ENCODE measurements at places on chromosomes 4 and X. TPM values are rescaled to one million over a fixed set of nuclear protein-coding genes. Genes with fewer than 3 reads are reported as not detected.

The ADAM29 gene
- total RNA-seq, result not detected

The RBMXL3 gene
- total RNA-seq, result not detected

The UGT2B11 gene
- 0.12 TPM for total RNA-seq

The TMSB15C gene
- total RNA-seq, result 0.27 TPM

The BTC gene
- total RNA-seq, result 1.4 TPM

The FNIP2 gene
- 4.2 TPM for total RNA-seq

The XAGE1A gene
- 36.0 TPM for total RNA-seq

The MTMR8 gene
- total RNA-seq, result 0.33 TPM

The NAP1L2 gene
- total RNA-seq, result 1.6 TPM

The C4orf46 gene
- total RNA-seq, result 9.3 TPM

The USP17L19 gene
- not detected for total RNA-seq

The EPHA5 gene
- 0.44 TPM for total RNA-seq

The GPRASP2 gene
- total RNA-seq, result 5.9 TPM

The SMIM31 gene
- 0.09 TPM for total RNA-seq

The GABRA4 gene
- not detected for total RNA-seq

The PRKG2 gene
- 0.78 TPM for total RNA-seq

The CXCL10 gene
- total RNA-seq, result 0.08 TPM

The UGT8 gene
- 0.17 TPM for total RNA-seq

The PPP1R3F gene
- total RNA-seq, result 3.0 TPM

The PRPS2 gene
- 45.9 TPM for total RNA-seq

The AFM gene
- total RNA-seq, result not detected

The TCEAL5 gene
- total RNA-seq, result not detected

The TRIM61 gene
- not detected for total RNA-seq

The TRAPPC11 gene
- 10.6 TPM for total RNA-seq

The GLRA2 gene
- not detected for total RNA-seq

The ZCCHC13 gene
- not detected for total RNA-seq

The TEC gene
- 2.2 TPM for total RNA-seq

The OPRPN gene
- not detected for total RNA-seq

The LRCH2 gene
- not detected for total RNA-seq

The L1CAM gene
- 22.5 TPM for total RNA-seq

The ADH1C gene
- total RNA-seq, result not detected

The TMEM156 gene
- 22.8 TPM for total RNA-seq

The ADH7 gene
- not detected for total RNA-seq

The RAB33A gene
- 0.20 TPM for total RNA-seq

The CDKL2 gene
- 0.84 TPM for total RNA-seq

The HPGDS gene
- total RNA-seq, result not detected

The SPATA18 gene
- total RNA-seq, result 5.6 TPM

The XAGE2 gene
- not detected for total RNA-seq

The NUDT11 gene
- 3.2 TPM for total RNA-seq

The GATA1 gene
- total RNA-seq, result not detected

The PLS3 gene
- 200 TPM for total RNA-seq

The FDCSP gene
- not detected for total RNA-seq

The TLL1 gene
- total RNA-seq, result 0.15 TPM
